ENCODE measurements at places on chromosomes 5 and 9. TPM values are rescaled to one million over a fixed set of nuclear protein-coding genes. Genes with fewer than 3 reads are reported as not detected.

The PIP5K1B gene
- not detected for total RNA-seq

The ACTBL2 gene
- total RNA-seq = 0.15 TPM

The PRRT1B gene
- not detected for total RNA-seq

The PDLIM7 gene
- total RNA-seq = 220 TPM

The DDX41 gene
- 136 TPM for total RNA-seq

The SPINK13 gene
- not detected for total RNA-seq

The FIBCD1 gene
- 7.9 TPM for total RNA-seq

The PTGES gene
- 4.0 TPM for total RNA-seq

The KIF20A gene
- 103 TPM for total RNA-seq

The PKD2L2 gene
- not detected for total RNA-seq

The PCDHGA10 gene
- total RNA-seq = 4.9 TPM

The RUSC2 gene
- 16.5 TPM for total RNA-seq

The UGCG gene
- total RNA-seq = 74.0 TPM

The NDUFA8 gene
- total RNA-seq = 60.0 TPM

The CCDC152 gene
- 4.0 TPM for total RNA-seq

The GDF9 gene
- total RNA-seq = 0.15 TPM

The PCDHA4 gene
- under 0.01 TPM for total RNA-seq

The LHX3 gene
- total RNA-seq = not detected

The MARCOL gene
- total RNA-seq = not detected
